ENCODE measurements at places on chromosomes 2 and 18. TPM values are rescaled to one million over a fixed set of nuclear protein-coding genes. Genes with fewer than 3 reads are reported as not detected.

NCL gene
- total RNA-seq: 295 TPM

C1QL2 gene
- not detected for total RNA-seq

ALPP gene
- 6.0 TPM for total RNA-seq

GCKR gene
- 0.44 TPM for total RNA-seq

FOXI3 gene
- total RNA-seq: not detected

KRTCAP3 gene
- total RNA-seq: 18.8 TPM

DNAH6 gene
- 6.3 TPM for total RNA-seq

B3GNT7 gene
- total RNA-seq: 80.0 TPM

ROCK2 gene
- total RNA-seq: 54.3 TPM

- no peak for DNase-seq
- no peaks in the 10 kb centered on the region for H3K27me3 ChIP-seq
- H3K27ac ChIP-seq: no peak overlapping the region
- peaks cover 12% of the 10 kb centered on the region for H3K36me3 ChIP-seq
- no peak overlapping the region for H3K4me3 ChIP-seq
These were observed 116.7 kb downstream of the PTRHD1 start for GRCh38 chr2:24676493-24676892.

- H3K4me1 ChIP-seq: no peaks in the 10 kb centered on the region
- H3K27me3 ChIP-seq: no peaks in the 10 kb centered on the region
- DNase-seq: no peak
- peaks cover 46% of the 10 kb centered on the region for H3K36me3 ChIP-seq
- no peak overlapping the region for H3K4me3 ChIP-seq
These were observed 50.1 kb downstream of the RPL31 start for GRCh38 chr2:101052147-101052546.

GRCh38 chr2:110113961-110114591 is 1.5 kb downstream of the MALL start:
- peaks cover 17% of the 10 kb centered on the region for H3K4me1 ChIP-seq
- peak overlapping the region; percentile 52 for H3K4me3 ChIP-seq
- H3K36me3 ChIP-seq: no peaks in the 10 kb centered on the region
- H3K27ac ChIP-seq: peak overlapping the region; percentile 74

GRCh38 chr2:188978291-188979081 is 4.3 kb downstream of the COL3A1 start:
- H3K27ac ChIP-seq: peak overlapping the region; percentile 47
- no peaks in the 10 kb centered on the region for H3K27me3 ChIP-seq
- no peak for DNase-seq
- peak overlapping the region; percentile 48 for H3K4me3 ChIP-seq
- no peaks in the 10 kb centered on the region for H3K36me3 ChIP-seq

DNA sequence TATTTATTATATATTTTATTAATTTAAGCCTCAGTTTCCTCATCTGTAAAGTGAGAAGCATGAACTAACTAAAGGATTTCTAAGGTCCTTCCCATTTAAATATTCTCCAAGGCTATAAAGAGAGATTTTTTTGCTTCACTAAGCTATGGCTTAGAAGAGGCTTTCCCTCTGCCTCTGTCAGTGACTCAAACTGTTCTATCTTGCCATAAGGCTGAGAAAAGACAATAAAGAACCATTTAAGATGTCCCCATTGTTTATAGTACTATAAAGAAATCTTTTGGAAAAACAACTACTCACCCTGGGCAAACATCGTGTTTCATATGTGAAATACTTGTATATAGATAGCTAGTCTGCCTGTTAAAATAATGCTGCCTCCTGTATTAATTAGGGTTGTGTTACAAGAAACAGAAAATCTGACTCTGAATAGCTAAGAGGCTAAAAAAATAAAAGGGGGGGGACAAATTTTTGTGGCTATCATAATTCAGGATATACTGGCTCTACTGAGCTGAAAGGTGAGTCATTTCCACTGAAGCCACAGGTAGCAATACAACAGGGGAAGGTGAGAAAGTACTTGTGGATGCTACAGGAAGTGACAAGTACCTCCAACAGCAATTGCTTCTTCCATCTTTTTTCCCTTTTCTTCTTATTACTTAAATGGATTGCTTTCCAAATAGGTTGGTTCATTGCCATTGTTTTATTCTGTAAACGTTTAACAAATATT is 25.4 kb downstream of the EPHA4 start:
- DNase-seq: no peak
- H3K27ac ChIP-seq: no peak overlapping the region
- H3K27me3 ChIP-seq: no peaks in the 10 kb centered on the region
- no peaks in the 10 kb centered on the region for H3K4me1 ChIP-seq
- H3K36me3 ChIP-seq: no peaks in the 10 kb centered on the region

GRCh38 chr2:203951366-203951902 is 14.9 kb downstream of the ICOS start:
- H3K27ac ChIP-seq: no peak overlapping the region
- H3K4me3 ChIP-seq: no peak overlapping the region
- H3K27me3 ChIP-seq: no peaks in the 10 kb centered on the region
- no peaks in the 10 kb centered on the region for H3K4me1 ChIP-seq
- DNase-seq: no peak

DNA sequence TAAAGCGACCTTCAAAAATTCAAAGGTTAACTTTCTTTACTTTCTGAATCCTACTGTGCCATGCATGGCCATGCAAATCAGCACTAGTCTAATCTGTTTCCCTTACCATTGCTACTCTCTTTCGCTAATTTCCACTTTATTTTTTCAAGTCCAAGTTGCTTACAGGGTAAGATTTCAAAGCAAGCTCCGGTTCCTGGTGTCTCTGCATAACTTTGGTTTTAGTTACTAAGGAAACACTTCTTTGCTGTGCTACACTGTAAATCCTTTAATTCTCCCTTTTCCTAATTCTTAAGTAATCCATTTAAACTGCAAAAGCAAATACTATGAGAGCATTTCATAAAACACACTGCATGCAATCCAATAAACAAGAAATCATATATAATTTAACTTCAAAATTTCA is 383.5 kb upstream of the LYPD1 start:
- peaks cover 16% of the 10 kb centered on the region for H3K4me1 ChIP-seq
- no peak overlapping the region for H3K4me3 ChIP-seq
- H3K36me3 ChIP-seq: no peaks in the 10 kb centered on the region
- no peak overlapping the region for H3K27ac ChIP-seq

- no peaks in the 10 kb centered on the region for H3K4me1 ChIP-seq
- H3K27me3 ChIP-seq: no peaks in the 10 kb centered on the region
- H3K36me3 ChIP-seq: no peaks in the 10 kb centered on the region
- DNase-seq: no peak
These were observed 440.5 kb downstream of the NUP35 start for GRCh38 chr2:183564726-183565125.

GRCh38 chr2:176056406-176056805 is 27.4 kb downstream of the EVX2 start:
- peaks cover 54% of the 10 kb centered on the region for H3K27me3 ChIP-seq
- no peak overlapping the region for H3K27ac ChIP-seq
- H3K36me3 ChIP-seq: no peaks in the 10 kb centered on the region
- H3K4me1 ChIP-seq: no peaks in the 10 kb centered on the region
- no peak for DNase-seq

DNA sequence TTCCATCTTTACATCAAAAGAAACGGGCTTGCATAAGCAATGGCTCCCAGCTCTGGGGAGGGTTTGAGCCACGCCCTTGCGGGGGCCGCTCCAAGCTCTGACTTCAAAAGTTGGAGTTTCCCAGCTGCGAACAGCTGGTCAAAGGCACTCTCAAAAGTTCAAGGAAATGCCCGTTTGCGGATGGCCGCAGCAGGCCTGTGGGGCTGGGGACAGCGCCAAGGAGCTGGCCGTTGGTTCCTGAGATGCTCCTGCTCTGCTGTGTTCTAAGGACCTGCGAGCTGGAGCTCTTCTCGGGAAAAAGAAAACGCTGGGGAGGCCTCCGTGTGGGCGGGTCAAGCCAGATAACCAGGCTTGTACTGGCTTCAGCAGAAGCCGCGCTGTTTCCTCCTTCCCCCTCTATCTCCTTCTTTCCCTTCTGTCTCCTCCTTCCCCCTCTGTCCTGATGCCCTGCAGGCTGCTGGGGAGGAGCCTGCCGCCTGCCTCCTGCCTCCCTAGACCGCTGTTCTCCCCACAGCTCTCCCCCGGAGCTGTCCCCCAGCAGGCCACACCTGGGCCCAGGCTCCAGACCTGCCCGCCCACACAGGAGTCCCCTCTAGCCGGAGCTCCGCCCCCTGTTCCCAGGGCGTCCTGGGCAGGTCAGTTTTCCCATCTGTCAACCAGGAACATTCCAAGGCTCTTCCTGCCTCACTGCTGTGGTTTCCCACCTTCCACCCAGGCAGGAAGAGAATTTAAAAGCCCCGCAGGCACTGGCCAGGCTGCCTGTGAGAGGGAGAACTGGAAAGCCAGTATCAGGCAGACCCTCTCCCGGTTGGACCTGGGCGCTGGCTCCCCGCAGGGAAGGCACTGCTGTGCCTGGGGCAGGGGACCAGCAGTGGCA is 14.1 kb downstream of the KLF11 start:
- peak overlapping the region; percentile 62 for H3K27ac ChIP-seq
- peaks cover 34% of the 10 kb centered on the region for H3K36me3 ChIP-seq
- peaks cover 40% of the 10 kb centered on the region for H3K4me1 ChIP-seq
- peak overlapping the region; percentile 30 for H3K4me3 ChIP-seq
- DNase-seq: peak; percentile 62

DNA sequence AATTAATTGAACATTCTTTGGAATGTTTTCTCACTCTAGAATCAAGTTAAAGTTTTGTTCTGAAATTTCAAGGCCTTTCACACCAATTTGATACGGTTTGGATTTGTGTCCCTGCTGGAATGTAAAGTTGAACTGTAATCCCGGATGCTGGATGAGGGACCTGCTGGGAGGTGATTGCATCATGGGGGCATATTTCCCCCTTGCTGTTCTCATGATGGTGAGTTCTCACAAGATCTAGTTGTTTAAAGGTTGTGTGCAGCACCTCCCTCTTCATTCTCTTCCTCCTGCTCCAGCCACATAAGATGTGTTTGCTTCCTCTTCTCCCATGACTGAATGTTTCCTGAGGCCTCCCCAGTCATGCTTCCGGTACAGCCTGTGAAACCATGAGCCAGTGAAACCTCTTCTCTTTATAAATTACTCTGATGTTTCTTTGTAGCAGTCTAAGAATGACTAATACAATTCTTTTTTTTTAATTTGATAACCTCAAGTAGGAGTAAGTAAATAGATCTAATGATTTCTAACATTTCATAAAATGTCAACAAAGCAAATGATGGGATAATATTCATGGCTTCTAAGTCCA is 144.2 kb upstream of the CDH7 start:
- H3K4me3 ChIP-seq: no peak overlapping the region
- no peaks in the 10 kb centered on the region for H3K27me3 ChIP-seq
- no peak for DNase-seq
- no peaks in the 10 kb centered on the region for H3K4me1 ChIP-seq
- no peaks in the 10 kb centered on the region for H3K36me3 ChIP-seq

- no peak overlapping the region for H3K4me3 ChIP-seq
- no peak for DNase-seq
- no peaks in the 10 kb centered on the region for H3K36me3 ChIP-seq
- no peak overlapping the region for H3K27ac ChIP-seq
- no peaks in the 10 kb centered on the region for H3K4me1 ChIP-seq
These were observed 36.8 kb downstream of the ADAM23 start for GRCh38 chr2:206480161-206480560.

All from lower lobe of right lung (tissue), 2 donors.